ENCODE measurements at places on chromosomes 7 and 10.

GRCh38 chr10:78038105-78038504, 4.4 kb downstream of the RPS24 start:
- no peak for DNase-seq

GRCh38 chr10:50381642-50382041, 130.3 kb upstream of the ASAH2 start:
- DNase-seq: no peak

DNA sequence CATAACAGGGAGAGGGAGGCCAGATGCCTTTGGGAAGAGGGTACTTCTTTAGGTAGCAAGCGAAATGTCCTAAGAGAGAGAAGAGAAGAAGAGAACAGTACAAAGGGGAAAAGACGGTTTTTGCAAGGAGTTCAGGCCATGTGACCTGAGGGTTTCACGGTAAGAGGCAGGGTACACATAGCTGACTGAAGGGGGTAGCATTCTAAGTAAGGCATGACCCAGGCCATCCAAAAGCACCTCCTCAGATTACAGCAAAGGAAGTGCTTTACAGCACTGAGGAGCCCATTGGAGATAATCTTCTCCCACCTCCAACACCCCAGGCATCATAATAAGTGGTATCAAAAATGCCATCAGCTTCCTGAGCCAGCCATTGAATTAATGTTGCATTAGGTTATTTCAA, 258.2 kb upstream of the NPY start:
- DNase-seq: no peak

DNA sequence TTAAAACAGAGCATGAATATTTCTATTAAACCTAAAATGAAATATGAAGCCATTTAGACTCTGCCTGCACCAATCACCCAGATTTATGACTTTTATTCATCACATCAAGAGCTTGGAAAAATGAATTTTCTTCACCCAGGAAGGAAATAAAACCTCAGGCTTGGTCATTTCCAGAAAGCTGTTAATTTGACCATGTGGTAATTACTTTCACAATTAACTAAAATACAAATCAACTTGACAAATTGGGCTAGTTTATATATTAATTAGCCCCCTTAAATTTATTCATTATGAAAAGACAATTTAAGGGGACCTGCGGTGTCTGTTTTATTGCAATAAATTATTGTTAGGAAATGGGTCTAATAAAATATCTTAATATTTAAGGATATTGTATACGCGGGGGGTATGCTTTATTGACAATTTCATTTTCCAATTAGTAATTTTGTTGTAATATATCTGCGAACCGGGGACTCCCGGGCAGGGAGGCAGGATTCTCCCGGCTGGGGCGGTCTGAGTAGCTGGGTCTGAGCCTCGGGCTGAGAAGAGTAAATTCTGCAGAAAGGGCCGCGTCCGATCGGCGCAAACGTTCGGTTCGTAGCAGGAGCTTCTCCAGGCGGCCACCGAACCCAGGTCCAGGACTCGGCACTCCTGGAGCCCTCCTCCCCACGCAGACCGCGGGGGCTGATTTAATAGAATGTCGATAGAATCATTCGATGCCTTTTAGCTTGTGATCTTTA, 9.4 kb upstream of the MNX1 start:
- no peak for DNase-seq

DNA sequence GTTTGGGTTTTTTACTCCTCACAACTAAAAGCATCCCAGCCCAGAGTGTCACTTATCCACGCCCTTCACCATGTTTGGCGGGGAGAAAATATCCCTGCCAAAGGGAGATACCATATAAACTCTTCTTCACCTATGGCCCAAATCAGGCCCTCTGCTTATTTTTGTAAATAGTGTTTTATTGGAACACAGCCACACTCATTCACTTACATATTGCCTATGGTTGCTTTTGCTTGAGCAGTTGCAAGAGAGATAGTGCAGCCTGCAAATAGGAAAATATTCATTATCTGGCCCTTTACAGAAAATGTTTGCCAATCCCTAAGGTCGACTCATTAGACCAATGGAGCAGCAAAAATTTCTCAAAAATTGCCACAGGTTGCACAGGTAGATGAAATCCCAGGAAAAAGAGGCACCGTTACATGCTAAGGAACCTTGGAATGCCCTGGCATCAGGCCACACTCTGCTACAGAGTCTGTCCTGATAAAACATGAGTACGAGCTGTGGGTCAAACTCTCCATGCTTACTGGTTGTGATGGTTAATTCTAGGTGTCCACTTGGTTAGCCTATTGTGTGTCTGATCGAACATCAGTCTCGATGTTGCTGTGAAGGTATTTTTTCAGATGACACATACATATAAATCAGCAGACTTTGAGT, 7.9 kb upstream of the RASSF4 start:
- no peak for DNase-seq

DNA sequence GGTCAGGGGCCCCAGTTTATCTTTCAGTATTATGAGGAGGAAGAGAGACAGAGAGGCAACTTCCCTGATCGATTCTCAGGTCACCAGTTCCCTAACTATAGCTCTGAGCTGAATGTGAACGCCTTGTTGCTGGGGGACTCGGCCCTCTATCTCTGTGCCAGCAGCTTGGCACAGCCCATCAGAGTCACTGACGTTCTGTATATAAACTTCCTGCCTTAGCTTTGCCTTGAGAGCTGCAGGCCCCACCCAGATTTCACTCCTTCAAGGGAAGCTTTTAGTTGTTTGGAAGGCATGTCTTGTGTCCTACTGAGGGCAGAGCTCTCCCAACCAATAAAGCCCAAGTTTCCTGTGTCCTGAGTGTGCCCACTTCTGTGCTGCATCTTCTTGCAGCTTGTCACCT, 242.5 kb upstream of the PRSS58 start:
- DNase-seq: no peak

GRCh38 chr10:90745565-90745964, 112.3 kb downstream of the HTR7 start:
- no peak for DNase-seq

DNA sequence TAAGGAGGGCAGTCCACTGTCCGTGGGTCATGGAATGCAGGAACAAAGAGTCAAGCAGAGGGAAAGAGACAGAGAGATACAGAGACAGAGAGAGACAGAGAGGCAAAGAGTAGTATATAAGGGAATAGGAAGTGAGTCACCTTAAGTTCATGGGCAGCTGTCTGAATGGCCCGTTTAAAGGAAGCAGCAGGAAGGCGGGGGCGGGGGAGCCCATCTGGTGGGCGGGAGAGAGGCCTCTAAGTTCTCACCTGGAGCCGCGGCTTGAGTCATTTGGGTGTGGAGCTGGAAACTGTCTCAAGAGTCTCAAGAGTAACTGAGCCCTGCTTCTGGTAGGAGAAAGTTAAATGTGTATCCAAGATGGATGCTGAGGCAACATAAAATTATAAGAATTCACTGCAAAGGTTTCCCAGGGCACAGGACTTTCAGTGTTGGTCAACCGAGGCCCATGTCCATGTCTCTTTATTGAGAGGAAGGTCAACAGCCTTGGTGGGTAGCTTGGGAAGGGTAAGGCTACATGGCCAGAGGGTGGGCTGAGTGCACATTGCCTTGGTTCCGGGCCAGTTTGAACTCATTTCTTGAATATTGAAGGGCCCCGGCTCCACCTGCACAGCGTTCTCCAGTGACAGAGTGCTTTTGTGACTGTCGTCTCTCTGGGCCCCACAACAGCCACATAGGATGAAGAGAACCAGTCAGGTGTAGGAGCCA, 85.5 kb upstream of the CACUL1 start:
- DNase-seq: peak; percentile 73

All from stimulated activated CD8-positive, alpha-beta memory T cell treated with anti-CD3 and anti-CD28 coated beads, Interleukin-4, amount 100 ng/mL, for 48 hours (primary cell).